ENCODE measurements at places on chromosomes 11 and 22.

GRCh38 chr11:118240999-118241763 is 11.0 kb downstream of the MPZL3 start:
- no peak for DNase-seq

DNA sequence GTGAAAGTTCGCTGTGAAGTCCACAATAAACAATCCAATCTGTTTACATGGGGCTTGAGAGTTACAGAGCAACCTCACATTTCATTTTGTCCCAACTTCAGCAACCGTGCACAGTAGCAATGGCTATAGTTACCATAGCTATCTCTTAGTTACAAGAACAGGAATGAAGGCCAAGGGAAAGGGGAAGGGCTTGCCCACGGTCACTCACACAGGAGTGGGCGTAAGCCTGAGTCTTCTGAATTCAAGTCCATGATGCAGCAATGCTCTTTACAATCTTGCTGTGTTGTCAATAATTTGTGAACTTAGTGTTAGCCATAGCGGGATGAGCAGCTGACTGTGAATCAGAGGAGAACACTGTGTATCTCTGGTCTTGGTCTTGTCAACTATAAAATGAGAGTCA is 102.9 kb downstream of the ADAMTS15 start:
- no peak for DNase-seq

DNA sequence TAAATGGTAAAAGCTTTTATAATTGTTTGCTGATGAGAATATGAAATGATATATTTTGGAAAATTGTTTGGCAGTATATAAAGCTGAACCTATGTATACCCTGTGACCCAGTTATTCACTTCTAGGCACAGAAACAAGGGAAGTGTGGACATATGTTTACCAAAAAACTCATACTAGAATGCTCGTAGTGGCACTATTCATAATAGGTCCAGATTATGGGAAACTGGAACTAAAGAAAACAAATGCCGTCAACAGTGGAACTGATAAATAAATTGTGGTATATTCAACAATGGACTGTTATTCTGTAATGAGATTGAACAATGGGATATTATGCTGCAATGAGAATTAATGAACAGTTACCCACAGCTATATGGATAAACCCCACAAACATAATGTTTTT is 32.8 kb downstream of the CSTPP1 start:
- no peak for DNase-seq

- no peak for DNase-seq
These were observed 61.6 kb downstream of the PPP6R3 start for GRCh38 chr11:68521969-68522652.

DNA sequence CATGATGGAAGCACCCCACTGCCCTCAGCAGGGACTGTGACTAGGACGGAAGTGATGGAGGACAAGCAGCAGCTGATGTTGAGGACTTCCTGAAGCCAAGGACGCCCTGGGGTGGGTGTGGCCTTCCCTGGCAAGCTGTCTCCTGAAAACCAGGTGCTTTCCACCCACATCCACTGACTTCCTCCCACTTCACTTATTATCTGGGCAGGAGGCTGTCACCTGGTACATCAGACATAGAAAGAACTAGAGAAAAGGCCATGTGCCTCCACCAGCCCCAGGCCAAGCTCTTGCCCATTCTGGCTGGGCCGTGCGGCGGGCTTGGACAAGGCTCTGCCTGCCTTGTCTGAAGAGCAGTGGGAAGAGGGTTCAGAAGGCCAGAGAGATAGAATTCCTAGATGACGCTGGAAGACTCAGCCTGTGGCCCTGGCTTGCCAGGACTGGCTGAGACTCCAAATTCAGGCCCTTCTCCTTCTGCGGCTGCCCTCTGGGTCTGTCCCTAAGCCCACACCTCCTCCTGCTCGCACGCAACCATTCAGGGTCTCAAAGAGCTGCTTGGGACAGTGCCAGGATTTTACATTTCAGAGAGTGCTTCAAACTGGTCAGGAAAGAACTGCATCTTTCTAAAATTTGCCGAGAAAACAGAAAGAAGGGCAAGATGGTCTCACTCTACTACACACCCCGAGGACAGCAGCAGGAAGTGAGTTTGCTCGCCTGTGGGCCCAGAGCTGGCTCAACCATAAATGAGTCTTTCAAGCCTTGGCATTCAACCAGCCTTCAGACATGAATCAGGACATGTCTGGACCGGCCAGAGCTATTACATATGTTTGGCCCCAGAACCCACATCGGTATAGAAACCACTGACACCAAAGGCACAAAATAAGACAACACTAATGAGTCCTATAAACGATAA is 13.3 kb downstream of the ARHGAP1 start:
- no peak for DNase-seq

DNA sequence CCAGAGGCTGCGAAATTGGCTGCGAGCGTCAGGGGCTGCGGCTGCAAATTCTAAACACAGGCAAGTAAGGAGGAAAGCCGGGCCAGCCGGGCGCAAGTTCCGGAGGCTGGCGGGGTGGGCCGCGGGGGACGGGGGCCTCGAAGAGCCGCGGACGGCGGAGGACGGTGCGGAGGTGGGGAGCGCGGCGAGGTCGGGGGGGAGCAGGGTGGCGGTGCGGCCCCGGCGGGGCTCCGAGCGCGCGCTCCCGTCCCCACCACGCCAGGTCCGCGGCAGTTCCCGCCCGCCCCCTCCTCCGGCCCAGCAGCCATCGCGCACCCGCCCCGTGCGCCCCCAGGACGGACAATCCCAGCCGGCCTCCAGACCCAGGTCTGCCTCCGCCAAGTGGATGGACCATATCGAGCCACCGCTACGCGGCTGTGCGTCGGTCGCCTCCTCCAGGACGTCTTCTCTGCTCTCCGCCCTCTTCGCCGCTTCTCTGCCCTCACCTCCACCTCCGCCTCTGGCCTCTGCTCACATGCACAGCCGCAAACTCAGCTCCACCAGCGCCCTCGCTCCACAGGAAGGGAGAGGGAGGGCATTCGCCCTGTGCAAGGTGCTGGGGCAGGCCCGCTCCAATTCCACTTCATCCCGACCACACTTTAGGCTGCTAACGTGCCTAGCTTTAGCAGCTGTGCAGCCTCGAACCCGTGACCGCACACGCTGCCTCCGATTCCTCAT is 7.2 kb downstream of the ELFN2 start:
- no peak for DNase-seq

- DNase-seq = no peak
These were observed 3.9 kb upstream of the SCN2B start for GRCh38 chr11:118180300-118180703.

GRCh38 chr11:45918962-45919675 is 1.4 kb upstream of the PEX16 start:
- no peak for DNase-seq

GRCh38 chr22:47002692-47003091 is 240.2 kb downstream of the TBC1D22A start:
- DNase-seq = no peak

- peak; percentile 71 for DNase-seq
These were observed 8.6 kb downstream of the MRPL11 start for GRCh38 chr11:66429983-66430602.

GRCh38 chr11:980438-981357 is 55.0 kb downstream of the AP2A2 start:
- peak; percentile 20 for DNase-seq

DNA sequence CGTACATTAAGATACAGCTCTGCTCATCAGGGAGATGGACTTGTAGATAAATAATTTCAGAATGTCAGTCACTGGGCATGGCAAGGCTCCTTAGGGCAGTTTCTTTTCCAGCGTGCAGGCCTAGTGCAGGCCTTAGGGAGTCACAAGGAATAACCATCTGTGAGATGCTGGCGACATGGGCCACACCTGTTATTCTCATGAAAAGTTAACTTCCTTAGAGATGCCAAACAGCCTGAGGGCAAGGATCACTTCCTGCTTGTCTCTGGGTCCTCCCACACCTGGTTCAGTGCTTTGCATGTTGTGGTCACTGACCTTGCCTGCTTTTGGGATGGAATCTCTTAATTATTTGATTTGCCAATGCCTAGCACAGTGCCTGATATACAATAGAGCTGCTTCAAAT is 70.6 kb downstream of the ST3GAL4 start:
- DNase-seq = no peak

DNA sequence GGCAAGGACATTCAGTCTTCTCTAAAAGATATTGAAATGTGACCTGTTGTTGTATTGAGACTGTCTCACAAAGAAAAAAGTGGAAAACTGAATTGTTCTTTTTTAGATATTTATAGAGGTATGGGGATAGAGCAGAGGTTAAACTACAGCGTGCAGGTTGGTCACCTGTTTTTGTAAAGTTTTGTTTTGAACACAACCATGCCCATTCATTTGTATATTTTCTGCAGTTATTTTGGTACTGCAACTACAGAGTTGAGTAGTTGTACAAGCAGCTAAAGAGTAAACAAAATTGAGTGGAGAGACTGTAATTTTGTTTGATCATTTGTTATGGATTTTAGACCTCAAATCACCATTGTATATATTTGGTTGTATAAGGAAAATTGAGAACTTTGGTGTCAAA is 11.3 kb downstream of the EED start:
- no peak for DNase-seq

- no peak for DNase-seq
These were observed 88.2 kb upstream of the LINC01488 start for GRCh38 chr11:69393178-69393832.

GRCh38 chr22:25105817-25106650 is 93.6 kb upstream of the CRYBB3 start:
- DNase-seq = no peak

DNA sequence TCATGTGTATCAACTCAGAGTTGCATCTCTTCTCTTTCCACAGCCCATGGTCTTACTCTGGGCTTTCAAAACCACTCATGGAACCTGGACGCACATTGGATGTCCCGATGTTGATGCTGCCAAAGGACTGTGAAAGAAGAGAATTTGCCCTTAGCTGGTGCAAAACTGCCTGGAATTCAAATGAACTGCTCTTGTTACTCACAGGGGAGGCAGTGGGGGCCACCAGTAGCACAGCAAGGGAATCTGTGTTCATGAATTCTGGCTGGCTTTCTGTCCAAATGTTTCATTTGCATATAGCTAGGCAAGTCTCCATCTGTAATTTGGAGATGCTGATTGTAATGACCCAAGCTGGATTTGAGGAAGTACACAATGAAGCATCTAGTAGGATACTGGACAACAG is 24.9 kb downstream of the LMO2 start:
- DNase-seq = no peak

- DNase-seq = no peak
These were observed 5.1 kb downstream of the RFPL1 start for GRCh38 chr22:29443452-29443851.

DNA sequence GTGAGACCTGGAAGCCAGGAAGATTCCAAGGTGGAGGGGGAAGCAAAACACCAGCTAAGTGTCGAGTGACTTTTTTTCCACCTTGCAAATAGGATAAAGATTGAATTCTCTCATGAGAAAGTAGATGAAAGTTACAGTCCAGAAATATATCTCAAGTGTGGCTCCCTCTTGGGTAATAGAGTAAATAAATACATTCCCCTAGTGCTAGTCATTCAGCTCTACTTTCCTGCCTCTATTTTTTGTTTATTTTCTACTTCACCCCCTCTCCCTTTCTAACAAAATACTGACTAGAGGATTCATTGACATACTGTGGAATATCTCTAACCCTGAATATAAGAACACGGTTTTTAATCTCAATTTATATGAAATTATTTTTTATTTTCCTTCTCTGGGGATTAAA is 19.2 kb upstream of the OOSP4B start:
- DNase-seq = no peak

- DNase-seq = no peak
These were observed 698 bp downstream of the SLC37A4 start for GRCh38 chr11:119030029-119030328.

DNA sequence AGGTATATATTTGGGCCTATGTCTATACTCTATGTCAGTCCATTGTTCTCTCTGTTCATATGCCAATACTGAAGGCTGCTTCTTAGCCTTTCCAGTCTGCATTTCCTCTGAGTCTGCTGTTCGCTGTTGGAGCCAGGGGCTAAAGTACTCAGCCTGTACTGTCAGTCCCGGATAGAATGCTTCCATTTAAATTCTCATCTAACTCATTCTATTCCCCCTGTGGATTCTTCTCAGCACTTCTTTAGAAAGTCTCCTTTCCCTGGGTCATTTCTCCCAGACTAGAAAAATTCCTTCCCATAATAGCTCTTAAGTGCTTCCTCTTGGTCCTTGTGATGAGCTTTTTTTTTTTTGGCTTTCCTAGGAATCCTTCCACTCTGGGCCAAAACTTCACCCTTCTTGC is 293.1 kb downstream of the KIRREL3 start:
- DNase-seq = no peak

GRCh38 chr11:120400564-120401364 is 64.6 kb downstream of the ARHGEF12 start:
- peak; percentile 6 for DNase-seq

DNA sequence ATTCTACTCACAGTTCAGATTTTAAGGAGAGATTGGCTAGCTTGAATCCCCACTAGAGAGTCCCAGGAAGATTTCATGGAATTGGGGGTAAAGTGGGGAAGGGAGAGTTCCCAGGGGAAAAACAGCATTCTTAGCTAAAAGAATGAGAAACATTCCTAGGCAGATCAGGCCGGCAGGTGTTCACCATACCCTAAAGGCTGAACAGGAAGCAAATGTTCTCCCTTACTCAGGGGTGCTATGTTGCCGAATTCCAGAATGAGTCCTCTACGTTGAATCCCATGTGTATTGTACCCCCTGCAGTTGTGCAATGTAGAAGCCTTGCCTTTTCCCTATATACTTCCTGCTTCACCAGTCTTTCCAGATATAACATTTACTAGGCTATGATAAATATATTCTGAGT is 135.2 kb upstream of the NCAM1 start:
- DNase-seq = no peak

DNA sequence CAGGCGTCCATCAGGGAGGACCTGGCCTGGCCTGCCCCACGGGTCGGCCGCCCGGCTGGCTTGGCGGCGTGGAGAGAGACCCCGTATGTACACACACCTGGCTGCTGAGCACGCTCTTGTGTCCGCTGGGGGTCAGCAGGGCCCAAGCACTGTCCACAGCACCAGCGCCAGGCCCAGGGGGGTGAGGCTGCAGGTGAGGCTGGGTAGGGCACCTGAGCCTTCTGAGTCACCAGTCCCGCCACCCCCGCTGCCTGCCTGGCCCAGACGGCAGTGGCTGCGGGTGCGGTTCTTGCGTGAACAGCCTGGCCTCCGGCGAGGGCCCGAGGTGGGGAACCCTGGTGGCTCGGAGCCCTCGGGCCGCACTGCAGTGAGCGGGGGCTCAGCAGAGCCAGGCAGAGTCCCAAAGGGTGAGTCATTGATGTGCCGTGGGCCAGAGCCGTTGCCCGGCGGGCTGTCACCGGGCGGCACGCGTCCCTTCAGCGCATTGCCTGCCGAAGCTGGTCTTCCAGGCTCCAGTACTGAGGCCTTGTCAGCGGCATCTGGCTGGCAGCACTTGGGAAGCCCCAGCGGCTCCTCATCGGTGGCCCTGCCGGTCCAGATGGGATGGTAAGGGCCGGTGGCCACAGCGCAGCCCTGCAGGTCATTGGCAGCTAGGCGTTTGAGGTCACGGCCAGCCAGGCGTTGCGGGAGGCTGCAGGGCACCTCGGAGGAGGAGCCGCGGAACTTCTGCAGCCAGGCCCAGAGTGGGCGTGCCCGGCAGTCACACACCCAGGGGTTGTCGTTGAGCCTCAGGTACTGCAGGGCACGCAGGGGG is 26.3 kb downstream of the RTN4R start:
- no peak for DNase-seq

All from NCI-H187 (cell line).